CD4-positive, alpha-beta memory T cell (primary cell): ENCODE measurements at places on chromosomes 11 and 22.

DNA sequence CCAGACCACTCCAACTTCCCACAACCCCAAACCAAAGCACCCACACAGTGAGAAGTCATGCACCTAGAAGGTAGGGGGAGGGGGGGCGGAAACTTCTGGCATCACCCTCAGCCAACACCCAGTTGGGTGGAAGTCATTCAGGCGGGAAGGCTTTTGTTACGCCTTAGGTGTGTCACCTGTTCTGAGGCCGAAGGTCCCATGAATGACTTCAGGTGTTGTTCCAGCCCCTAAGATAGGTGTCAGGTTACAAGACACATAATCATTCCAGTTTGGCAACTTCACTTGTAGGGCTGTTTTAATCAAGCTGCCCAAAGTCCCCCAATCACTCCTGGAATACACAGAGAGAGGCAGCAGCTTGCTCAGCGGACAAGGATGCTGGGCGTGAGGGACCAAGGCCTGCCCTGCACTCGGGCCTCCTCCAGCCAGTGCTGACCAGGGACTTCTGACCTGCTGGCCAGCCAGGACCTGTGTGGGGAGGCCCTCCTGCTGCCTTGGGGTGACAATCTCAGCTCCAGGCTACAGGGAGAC lies at the start of gene TMPRSS4:
TSS of gene TMPRSS4 (plus strand) at position 325 of the 528 bp plus-strand sequence. CDS start 225 bp downstream, outside the sequence.
- no peak for DNase-seq

DNA sequence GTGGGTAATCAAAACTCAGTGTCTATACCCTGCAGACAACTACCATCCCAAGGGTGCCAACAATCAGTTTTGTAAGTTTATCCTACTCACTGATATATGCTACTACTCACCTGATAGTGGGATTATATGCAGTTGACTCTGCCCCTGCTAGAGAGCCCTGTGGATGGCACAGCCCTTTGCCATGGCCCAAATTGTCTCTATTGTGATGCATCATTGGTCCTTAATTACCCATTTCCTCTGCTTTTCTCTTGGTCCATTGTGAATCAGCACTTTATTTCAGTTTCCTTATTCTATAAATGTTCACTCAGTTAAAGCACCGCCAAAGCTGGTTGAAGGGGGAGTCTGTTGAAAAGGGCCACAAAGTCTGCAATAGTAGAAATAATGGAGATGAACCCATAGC lies 42.3 kb downstream of the PLAAT5 start:
- no peak for DNase-seq

DNA sequence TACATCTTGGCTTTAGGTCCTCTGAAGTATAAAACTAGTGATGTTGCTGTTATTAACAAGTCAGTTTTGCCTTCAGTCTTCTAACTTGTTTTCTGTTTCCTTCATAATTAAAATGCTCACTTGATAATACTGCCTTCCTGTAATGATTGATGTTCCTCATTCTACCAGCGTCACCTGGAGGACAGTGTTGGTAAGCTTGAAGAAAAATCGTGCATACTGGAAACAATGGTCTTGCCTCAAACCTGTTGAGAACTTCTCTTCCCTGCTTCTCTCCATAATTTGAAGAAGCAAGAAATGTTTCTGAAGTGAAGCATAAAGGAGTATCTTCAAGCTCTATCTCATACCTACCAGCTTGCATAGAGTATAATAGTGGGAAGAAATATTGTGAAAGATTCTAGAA lies 3.0 kb downstream of the YWHAH start:
- DNase-seq: peak; percentile 60

DNA sequence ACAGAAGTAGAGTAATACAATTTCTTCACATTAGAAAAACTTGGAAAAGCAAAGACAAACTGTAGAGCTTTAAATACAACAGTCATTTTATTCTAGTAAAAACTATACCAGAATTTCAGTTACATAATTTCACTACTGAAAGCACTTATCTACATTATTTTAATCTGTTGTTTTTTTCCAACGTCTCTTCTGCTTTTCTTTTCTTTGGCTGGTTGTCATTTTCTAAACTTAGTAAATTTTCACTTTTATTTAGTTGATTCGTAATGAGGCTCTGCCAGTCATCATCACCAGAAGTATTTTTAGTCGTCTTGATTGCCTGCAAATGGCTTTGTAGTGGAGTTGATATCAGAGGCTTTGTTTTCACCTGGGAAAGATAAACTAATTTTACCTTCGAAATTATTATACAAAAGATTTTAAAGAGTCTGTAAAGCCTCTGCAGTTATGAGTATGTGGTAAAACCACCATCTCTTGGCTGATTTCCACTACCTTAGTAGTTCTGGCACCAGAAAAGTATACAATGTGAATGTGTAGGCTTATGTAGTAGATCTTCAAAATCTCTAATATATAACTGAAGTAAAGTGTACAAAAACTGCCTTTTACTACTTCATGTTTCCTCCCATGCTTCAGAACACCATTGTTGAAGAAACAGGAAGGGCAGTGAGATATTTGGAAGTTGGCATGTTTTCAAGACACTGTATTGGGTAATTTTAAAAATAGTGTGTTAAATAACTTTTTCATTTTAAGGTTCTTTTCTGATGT lies 19.2 kb downstream of the EIF3M start:
- DNase-seq: no peak

- DNase-seq: peak; percentile 92
Measured at GRCh38 chr11:14578541-14578956, 58.4 kb upstream of the PSMA1 start.

DNA sequence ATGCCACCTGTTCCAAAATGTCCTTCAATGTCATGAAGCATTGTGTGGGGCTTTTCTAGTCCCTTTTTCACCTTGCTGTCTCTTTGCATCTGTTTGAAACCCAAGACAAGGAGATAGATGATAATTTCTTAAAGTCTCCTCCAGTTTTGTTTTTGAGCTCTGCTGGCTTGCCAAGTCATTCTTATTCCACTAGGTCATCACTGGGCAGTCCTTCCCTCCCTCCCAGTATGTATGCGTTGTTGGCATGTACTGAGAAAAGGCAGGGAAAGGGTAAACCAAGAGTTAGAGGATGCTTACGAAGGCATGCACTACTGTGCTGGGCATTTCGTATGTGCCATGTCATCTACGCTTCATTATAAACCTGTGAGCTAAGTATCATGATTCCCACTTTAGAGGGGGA lies 78.6 kb downstream of the PARVA start:
- DNase-seq: no peak

DNA sequence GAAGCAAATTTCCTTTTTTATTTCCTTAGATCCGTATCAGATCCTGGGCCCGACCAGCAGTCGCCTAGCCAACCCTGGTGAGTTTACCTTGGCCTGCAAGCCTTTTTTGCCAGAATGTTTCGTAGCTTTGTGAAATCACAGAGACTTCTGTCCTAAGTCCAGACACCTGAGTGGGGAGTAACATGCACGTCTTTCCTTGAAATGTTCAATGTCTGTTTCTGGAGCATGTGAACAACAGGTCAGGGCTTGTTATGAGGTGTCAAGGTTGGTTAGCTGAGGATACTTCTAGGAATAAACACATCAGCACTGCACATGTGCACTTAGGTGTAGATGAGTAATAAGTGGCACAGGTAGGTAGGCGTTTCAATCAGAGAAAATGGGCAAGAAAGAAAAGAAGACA lies 58.0 kb downstream of the KCNJ1 start:
- DNase-seq: no peak

DNA sequence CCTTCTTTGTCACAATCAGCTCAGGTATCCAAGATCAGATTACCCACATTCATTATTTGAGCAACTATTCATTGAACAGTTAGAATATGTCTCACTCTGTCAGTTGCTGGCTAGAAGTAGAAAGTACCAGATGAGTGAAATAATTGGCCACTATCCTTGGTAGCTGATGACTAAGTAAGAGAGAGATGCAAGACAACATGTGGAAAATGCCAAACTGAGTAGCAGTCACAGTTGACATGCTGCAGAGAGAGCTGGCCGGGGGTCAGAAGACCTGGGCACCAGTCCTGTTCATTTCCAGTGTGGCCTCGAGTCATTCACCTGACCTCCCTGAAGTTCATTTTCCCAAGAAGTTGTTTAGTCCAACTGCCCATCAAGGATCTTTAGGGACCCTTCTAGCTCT lies 22.5 kb upstream of the SMIM35 start:
- DNase-seq: no peak

- DNase-seq: no peak
Measured at GRCh38 chr22:49999946-50000586, 12.5 kb downstream of the IL17REL start.

DNA sequence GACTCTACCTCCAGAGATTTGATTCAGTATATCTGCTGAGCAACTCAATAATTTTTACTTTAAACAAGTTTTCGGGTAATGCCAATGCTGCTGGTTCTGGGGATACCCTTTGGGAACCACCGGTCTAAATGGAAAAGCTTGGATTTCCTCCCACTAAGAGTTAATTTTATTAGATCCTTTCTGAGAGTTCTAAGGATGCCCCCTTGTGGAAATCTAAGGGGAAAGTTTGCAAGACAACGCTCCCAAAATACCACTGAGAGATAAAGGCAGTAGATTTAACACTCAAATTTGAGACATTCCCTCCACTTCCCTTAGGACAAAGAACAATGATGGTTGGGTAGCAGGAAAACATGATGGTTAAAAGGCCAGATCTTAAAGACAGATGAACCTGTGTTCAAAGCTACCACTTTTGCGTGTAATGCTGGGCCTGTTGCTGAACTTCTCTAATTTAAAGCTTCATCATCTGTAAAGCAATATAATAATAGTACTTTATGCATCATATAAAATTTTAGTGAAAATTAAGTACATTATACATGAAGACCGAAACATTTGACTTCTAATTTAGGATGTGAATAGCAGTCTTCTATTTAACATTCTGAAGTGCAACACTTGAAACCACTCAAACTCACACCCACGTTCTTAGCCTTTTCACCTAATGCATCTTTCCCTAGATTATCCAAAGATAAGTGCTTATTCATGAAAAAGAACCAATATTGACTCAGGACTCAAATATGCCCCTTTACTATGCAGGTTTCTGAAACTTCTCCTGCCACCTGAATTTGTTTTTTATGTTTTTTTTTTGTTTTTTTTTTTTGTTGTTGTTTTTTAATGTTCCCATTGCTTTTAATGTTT lies 110.1 kb upstream of the LUZP2 start:
- no peak for DNase-seq
